ENCODE measurements at places on chromosomes 2 and 18.

DNA sequence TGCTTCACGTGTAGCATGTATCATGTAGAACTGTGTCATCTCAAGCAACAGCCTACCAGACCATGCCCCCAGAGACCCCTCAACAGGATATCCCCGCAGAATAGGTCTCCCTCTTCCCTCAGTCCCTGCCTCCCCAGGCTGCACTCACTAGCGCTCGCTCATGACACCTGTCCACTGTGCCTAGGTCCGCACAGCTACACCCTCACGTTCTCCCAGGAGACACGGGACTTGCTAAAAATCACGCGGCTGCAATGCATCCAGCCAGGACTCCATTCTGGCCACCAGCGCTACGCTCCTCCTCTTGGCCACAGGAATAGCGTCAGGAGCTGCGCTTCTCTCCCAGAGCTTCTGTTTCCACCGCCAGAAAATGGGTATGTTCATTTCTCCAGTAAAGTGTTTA, 2.5 kb downstream of the PXDN start:
- no peak for DNase-seq

DNA sequence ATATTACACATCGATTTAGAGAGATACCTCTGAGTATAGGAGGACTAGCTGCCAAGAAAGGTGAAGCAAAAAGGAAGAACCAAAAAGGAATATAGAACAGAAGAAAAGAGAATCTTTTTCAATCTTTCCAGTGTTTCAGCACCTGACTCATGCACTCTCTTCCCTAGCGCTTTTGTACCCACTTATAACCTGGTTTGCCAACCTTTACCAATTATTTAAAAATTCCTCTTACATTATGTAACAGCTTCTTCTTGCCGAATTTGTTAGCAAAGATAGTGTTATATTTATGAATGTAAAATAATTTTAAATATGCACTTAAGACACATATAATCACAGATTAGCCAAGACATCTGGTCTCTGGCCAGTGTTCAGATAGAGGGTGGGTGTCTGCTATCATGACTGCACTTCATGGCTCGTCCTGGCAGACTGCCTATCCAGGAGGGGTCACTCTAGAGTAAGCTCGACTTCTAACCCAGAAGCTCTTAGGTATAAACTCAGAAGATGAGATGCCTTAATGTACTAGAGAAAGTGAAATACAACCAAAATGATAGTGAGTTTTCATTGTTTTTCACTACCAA, 122.9 kb downstream of the ATAD2B start:
- DNase-seq: peak; percentile 19

GRCh38 chr2:177893880-177894279, 178.7 kb downstream of the PDE11A start:
- DNase-seq: no peak

DNA sequence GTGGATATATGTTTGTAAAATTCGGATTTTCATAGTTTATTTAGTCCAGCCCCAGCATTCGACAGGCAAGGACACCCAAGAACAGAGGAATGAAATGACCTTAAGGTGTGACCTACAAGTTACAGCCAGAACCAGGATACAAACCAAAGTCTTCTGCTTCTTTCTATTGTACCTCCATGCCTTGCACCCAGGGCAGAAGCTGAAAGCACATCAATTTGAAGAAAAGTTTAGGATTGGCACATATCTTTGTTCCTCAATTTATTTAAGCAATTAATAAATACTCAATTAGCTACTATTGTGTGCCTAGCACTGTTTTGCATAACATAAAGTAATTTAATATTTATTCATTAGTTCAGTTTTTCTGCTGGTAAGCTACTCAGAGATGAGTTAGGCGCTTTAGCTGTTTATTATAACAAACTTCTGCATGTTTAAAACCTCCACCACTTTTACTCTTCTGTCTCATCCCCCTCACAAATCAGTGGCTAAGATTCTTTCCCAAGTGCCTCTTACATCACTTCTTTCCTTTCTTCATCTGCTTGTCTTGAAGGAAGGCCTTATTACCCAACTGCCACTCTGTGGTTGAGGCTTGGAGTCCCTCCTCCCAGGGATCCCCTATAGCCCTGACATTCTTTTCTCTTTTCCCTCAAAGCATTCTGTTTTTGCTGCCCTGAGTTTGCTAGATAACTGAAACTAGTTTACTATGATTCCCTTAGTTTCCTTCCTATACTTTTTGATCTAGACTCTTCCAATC, 37.1 kb upstream of the DARS1 start:
- DNase-seq: no peak

- peak; percentile 40 for DNase-seq
Observed at GRCh38 chr2:1990724-1991123, 246.4 kb upstream of the PXDN start.

DNA sequence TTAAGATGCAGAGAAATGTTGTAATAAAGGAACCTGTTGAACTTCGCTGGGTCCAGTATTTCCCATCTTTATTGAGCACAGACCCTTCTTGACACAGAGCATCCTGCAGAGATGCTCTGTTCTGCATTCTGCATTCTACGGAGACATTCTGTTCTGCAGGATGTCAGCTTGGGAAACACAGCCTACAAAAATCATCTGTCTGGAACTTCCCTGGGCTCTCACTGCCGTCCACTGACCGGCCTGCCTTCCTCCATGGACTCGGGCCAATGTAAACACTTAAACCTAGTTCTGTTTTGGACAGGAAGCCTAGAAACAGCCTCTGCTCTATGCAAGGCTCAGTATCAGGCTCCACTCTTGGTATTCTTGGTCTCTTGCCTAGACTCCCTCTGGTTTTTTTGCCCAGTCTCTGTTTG, 90.0 kb upstream of the PPP1CB start:
- DNase-seq: peak; percentile 88

DNA sequence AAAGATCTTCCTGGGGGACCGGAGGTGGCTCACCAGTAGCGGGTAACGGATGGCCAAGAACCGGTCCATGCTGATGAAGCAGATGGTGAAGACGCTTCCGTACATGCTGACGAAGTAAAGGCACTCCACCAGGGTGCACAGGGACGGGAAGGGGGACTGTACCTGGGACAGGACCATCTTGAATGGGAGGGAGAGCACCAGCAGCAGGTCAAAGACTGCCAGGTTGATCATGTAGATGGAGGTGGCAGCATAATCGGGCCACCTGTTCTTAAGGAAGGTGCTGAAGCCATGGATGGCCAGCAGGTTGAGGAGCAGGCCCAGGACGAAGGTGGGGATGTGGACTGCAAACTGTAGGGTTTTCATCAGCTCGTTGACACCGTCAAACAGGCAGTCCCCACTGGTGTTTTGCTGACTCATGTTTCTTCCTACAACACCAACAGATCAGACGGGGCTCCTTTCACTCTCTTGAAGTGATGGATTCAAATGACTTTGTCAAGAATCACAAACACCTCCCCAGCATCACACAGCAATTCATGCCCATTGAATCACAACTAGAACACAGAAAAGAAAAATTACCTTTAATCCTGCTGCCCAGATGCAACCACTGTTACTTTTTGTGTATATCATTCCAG, 14.4 kb downstream of the GPR55 start:
- no peak for DNase-seq

DNA sequence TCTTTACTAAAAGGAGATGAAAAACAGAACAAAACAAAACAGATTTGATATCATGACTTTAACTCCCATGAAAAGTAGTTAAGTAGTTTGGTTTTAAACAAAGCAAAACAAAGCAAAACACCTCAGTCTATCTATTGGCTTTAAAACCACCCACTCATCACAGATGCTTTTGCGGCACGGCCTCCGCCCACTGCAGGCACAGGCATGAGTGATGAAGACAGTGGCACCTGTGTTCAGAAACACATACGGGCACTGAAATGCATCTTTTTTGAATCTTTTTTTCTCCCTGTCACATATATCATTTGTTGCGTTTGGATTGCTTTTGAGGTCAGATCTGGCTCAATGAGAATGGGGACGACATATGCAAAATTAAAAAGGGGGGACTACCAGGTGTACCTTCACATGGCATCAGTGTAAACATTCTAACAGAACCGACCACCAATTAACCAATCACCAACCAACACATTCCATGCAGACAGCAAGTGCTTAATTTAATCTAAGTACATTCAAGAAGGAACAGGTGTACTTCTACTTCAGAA, 147.4 kb upstream of the REV1 start:
- no peak for DNase-seq

DNA sequence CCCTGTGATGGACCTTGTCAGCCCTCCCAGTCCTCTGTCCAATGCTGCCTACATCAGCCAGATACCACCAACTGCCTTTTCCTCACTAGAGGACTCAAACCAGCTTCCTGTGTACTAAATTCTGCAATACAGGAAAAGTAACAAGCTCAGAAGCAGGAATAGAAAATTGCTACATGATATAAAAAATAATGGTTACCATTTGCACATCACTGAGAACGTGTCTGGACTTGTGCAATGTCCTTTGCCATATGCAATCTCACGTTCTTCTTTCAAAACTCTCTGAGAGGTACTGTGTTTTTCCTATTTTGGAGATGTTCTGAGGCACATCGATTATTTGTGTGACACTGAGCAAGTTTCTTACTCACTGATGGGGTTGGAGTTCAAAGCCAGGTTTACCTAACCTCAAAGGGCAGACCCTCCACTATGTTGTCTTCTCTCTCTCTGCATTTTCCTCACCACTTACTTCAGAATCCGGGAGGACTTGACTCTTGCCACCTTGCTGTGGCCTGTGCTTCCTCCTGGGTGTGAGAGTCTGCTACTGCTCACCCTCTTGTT, 12.1 kb downstream of the UPP2 start:
- no peak for DNase-seq

DNA sequence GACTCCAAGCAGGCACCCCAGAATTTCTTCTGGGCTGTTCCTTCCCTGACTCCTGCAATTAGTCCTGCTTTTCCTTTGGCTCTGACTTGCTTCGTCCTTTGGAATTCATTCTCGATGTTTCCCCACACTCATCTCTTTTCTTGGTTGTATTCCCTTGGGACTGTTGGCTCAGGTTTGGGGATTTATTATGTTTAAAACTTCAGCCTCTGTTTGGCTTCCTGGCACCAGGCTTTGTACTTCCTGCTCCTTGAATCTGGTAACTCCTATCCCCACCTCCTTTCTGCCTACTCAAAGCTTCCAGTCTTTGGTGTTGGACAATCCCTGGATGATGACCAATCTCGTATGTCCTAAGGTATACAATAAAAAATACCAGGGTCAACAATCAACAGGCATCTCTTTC, 1.8 kb upstream of the KCNE4 start:
- no peak for DNase-seq

DNA sequence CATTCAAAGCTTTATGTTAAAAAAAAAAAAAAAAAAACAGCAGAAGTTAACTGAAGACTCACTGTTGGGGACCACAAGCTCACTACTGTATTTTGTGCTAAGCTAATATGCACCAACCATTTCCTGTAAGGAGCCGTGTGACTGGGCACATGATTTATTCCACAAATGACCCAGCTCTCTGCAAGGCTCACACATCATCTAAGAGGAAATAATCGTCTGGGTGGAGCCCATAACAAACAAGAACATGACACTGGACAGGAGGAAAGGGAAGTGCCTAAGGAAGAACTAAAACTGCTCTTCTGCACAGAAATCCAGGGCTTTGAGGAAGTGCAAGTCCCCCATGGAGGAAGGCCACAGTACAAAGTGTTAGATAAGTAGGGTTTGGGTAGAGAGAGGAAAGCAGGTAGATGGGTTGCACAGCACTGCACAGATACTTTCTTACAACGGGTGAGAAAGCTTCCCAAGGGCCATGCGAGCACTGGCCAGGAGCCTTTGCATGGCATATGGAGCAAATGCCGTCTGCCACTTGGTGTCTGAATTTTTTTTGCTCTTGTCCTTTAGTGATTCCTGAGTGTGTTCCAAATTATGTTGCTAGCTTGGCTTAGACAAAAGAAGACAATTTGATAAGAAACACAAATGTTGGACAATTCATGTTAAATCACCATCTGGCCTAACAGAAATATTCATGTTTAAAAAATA, 24.4 kb downstream of the NFE2L2 start:
- peak; percentile 80 for DNase-seq

DNA sequence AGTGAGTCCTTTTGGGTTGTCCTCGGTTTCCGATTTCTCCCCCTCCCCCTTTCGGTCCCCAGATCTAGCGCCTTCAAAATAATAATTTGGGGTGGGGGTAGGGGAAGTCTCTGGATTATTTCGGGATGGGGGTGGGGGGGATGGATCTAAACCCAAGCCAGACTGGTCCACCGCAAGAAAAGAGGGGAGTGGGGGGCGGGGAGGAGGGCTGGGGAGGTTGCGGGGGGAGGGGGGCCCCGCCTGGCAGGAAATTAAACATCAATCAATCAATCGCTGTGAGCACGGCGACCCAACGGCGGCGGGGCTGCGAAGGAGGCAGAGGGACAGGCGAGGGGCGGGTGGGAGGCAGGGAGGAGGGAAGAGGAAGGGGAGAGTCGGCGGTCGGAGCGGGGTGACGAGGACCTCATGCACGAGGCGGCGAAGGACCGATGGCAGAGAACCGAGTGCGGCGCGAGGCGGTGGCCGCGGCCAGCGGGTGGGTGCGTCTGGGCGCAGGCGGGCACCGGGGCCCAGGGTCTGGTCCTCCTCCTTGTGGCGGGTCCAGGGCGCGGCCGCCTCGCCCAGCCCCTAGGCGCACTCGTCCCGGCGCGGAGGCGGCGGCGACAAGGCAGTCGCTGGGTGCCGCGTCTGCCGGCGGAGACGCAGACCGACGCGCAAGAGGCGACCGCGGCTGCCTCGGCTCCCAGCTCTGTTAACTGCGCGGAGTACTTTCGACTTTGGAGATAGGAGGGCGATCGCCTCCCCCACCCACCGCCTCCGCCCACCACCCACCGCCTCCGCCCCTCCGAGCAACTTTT, 468 bp upstream of the SATB2 start:
- DNase-seq: no peak

DNA sequence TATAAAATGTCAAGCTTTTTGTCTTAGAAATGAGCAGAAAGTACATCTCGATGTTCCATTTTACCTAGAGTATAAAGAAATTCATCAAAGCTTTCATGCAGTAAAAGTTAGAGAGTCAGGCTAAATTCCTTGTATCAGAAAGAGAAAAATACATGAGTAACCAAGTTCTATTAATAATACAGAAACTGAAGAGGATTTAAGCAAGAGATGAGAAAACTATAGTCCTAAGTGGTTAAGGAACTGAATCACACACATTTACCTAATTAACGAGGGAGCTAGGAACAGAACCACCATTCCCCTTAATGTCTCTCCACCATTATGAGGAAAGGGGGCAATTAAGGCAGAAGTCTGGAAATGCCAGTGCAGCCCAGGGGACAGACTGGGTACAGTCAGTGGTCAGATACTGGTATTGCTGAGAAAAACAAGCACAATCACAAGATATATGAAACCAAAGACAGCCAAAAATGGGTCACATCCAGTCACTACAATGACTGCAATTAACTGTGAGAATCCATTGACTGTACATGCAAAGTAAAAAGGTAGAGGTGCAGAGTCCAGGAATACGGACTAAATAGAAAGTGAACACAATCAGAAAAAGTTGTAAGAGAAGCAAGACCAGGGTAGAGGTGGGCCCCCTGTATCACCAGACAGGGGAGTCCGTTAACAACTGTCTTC, 23.9 kb downstream of the MAP4K3 start:
- DNase-seq: no peak

- DNase-seq: peak; percentile 35
Observed at GRCh38 chr2:18123211-18123570, 244.7 kb downstream of the KCNS3 start.

Data from muscle of back (tissue), 13 donors.